ENCODE measurements at places on chromosomes 7 and 10.

GRCh38 chr7:128986609-128987008 is 48.9 kb downstream of the IRF5 start:
- no peak for DNase-seq

DNA sequence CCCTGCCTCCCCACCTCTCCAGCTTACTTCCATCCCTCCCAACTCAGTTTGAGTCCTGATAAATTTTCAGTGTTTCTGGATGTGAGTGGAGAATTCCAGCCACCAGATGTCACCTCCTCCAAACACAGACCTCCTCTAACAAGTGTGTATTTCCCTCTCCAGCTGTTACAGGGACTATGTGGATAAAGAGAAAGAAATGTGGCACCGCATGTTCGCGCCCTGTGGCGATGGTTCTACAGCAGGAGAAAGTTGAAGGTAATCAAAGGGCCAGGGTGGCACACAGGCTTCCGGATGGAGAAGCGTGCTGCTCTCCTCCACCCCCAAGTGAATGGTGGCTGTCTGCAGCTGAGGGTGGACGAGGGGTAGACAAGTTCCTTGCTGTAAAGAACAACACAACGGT is 14.7 kb downstream of the FKBP6 start:
- DNase-seq = no peak

GRCh38 chr7:92751902-92752901 is 84.2 kb downstream of the CDK6 start:
- no peak for DNase-seq

GRCh38 chr7:123367484-123368122 is 166.8 kb downstream of the IQUB start:
- DNase-seq = no peak

DNA sequence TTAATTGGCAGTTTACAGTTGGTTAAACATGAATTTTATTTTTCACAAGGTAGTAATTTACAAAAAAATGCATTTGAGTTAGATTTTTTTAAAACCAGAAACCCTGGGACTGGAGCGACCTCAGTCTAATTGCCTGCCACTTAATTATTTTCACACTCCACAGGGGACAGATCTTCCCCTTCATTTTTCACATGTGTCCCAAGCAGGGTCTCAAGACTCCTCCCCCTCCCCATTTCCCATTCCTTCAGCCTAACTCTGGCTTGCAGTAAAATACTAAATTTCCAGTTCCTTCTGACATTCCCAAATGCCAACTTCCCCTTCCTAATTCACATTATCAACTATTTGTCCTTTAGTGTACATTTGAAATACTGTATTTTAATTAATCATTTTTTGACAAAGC is 948 bp downstream of the ZNF138 start:
- DNase-seq = no peak

DNA sequence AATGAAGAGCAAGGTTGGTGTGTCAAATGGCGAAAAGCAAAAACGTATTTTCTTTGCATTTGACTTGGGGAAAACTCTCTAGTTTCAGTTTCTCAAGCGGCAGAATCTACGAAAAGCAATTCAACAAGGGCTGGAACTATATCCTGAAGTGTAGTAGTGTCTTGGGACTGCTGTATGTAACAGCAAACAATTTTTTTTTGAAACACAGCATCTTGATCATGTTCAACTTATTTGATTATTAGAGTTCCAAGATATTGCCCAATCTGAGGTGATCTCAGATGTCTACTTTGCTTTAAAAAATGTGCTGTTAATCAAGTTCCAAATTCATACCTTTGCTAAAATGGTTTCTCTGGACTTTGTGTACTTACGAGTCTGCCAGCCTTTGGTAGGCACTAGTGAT is 120.6 kb downstream of the ZWINT start:
- DNase-seq = no peak

DNA sequence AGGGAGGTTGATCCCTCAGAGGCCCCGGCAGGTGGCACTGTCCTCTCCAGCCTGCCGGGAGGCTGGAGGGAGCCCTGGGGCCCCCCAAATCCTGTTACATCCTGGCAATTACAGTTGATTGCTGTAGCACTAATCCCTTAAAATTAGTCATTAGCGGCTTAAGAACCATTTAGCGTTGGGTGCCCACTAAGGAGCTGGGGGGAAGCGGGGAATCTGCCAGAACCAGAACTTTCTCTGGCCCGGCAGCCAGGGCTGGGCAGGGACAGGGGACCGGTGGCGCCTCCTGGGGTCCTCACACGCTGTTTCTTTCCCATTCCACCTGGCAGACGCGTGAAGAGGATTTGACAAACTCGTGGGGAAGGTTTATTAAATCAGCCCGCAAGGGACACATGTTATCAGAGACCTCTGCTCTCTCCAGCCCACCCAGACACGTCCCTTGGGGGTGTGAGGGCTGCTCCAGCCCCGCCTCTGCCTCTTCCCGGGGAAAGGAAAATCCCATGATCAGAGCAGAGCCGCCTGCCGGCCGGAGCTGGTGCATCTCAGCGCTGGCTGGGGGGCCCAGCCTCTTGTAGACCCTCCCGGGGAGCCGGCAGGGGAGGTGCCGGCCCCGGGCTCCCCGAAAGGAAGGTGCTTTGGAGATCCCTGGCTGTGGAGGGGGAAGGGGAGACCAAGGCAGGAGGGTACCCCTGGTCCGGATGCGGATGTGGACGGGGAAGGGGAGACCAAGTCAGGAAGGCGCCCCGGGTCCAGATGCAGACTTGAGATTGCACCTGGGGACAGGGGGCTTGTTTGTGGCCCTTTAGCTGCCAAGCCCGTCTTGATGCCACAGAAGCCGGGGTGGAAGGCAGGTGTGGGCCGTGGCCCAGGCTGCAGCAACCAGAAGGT is 142.7 kb downstream of the ELFN1 start:
- DNase-seq = no peak

DNA sequence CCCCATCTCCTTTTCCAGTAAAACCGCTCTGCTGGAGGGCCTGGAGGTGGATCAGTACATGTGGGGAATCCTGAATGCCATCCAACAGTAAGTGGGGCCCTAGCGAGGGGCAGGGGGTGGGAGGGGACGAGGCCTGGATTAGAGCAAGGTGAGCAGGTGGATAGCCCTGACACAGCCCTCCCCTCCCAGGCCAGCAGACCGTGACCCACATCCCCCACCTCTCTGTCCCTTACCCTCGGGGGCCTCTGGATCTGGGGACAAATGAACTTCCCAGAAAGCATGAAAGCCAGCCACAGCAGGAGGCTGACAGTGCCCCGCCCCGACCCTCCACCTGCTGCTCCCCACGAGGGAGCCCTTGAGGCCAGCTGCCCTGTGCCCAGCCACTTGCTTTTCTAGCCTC is 41.8 kb upstream of the PPIF start:
- no peak for DNase-seq

- no peak for DNase-seq
Observed at GRCh38 chr7:78073609-78074382, 275.2 kb downstream of the PHTF2 start.

DNA sequence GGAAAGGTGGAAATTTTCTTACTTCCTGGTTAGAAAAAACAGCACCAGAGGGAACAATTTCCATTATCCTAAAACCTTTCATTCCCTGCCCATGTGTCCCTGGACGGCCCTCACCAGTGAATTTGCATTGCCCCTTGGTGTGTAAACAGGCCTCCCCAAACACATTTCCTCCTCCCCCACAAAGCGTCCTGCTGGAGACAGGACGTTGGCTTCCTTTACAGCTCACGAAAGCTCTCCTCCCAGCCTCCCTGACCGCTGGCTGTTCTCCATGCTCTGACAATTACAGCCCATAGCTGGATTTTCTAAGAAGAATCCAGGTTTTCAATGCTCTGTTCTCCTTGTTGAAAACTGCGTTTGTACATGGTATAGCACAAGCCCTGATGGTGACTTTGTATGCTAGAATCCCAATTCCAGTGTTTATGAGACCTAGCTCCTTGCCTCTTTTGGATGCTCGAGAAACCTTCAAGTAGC is 724.2 kb upstream of the CELF2 start:
- DNase-seq = no peak

GRCh38 chr10:6312636-6313035 is 109.9 kb downstream of the PFKFB3 start:
- no peak for DNase-seq

DNA sequence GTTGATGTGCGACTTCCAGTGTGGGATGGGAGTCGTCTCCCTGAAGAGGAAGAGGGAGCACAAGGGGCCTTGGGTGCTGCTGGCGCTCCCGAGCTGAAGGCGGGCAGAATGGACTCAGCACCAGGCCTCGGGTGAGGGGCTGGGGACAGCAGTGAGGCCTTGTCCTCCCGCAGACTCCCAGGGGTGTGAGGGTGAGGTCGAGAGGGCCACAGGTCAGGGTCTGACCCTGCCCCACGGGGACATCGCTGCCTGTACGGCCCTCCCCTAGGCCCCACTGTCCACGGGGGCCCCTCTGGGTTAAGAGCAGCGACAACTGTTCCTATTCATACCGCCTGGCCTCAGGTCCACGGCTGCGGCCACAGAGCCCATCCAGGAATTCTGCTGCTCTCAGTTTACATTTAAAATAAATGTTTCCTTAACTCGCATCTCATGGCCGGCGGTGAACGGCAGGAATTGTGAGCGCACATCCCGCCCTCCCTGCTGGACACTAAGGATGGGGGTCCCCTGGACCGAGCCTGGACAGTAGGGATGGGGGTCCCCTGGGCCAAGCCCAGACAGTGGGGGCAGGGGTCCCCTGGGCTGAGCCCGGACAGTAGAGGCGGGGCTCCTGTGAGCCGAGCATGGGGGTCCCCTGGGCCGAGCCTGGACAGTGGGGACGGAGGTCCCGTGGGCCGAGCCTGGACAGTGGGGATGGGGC is 61.7 kb downstream of the PDGFA start:
- DNase-seq = no peak
